Muscle of arm (tissue), 14 donors: ENCODE measurements at places on chromosomes 2 and 18. TPM values are rescaled to one million over a fixed set of nuclear protein-coding genes. Genes with fewer than 3 reads are reported as not detected.

DNA sequence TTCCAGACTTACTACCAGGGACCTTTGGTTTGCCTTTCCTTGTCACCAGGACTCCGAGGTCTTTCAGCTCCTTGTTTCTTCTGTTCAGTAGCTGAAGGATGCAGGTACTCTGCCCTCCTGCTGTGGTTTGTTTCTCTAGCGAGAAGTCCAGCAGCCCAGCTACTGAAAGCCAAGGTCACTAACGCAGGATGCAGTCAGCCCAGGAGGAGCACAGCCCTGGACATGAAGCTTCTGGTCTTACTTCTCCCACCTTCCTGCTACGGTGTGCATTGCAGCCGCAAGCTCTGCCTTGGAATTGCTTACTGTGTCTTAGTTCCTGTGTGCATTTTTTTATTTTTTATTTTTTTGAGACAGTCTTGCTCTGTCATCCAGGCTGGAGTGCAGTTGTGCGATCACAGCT is 62.4 kb downstream of the DGKD start:
- DNase-seq: no peak

- no peak for DNase-seq
Measured at GRCh38 chr18:75140296-75140695, 68.6 kb downstream of the PTGR3 start.

DNA sequence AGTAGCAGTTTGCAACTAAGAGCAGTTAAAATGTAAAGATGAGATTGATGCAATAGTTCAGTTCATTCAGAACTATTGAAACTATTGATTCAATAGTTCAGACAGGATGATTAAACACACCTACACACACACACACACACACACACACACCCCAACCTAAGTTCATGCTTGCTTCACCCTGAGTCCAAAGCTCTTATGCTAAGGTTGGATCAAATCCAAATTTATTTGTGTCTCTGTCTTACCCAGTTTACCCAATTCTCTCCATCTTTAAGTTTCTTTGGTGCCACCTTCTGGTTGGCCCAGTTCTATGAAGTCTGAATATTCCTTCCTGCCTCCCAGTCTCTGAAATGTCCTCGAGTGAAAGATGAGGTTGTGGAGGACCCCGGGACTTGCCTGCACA is 5.1 kb downstream of the SERPINB8 start:
- no peak for DNase-seq

GRCh38 chr2:18750672-18751554 is 161.5 kb upstream of the NT5C1B start:
- DNase-seq: no peak

GRCh38 chr2:58731488-58731869 is 490.4 kb upstream of the FANCL start:
- no peak for DNase-seq

MAP3K19 gene
- not detected for polyA plus RNA-seq

UPP2 gene
- 0.08 TPM for polyA plus RNA-seq

TNS1 gene
- 132 TPM for polyA plus RNA-seq

RRM2 gene
- polyA plus RNA-seq: 56.0 TPM

NEUROD1 gene
- 3.6 TPM for polyA plus RNA-seq
